ENCODE measurements at places on chromosomes 16 and 17.
A peak's percentile ranks its signal among the peaks of the same experiment; 100 is the strongest.

GRCh38 chr17:67266496-67266895 lies 21.5 kb upstream of the HELZ start:
- no peak for DNase-seq

GRCh38 chr17:67434061-67434525 lies 57.0 kb downstream of the PITPNC1 start:
- no peak for DNase-seq

DNA sequence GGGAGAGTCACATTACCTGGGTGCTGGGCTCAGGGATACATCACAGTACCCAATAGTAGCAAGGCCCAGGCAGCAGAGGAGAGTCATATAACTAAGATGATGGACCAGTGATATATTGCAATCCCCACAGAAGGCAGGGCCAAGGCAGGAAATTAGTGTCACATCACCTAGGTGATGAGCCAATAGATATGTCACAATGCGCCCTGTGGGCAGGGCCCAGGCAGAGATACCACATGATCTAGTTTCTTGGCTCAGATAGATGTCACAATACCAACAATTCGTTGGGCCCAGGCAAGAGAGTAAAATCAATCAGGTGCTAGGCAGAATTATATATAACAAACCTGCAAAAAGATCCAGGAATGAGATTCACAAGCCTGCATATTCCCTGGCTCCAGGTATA lies 2111.5 kb downstream of the TP53TG3F start:
- DNase-seq = no peak

GRCh38 chr17:65584604-65585521 lies 23.4 kb upstream of the AXIN2 start:
- no peak for DNase-seq

- no peak for DNase-seq
Observed at GRCh38 chr16:64493709-64494108, 628.2 kb downstream of the CDH11 start.

- DNase-seq = peak; percentile 56
Observed at GRCh38 chr16:67968400-67969253, at the start of gene SLC12A4. Gene SLC12A4 (minus strand): TSS chr16:67968637. CDS start chr16:67968553, 84 bp downstream.

GRCh38 chr17:74009056-74009625 lies 194.3 kb upstream of the RPL38 start:
- DNase-seq = no peak

DNA sequence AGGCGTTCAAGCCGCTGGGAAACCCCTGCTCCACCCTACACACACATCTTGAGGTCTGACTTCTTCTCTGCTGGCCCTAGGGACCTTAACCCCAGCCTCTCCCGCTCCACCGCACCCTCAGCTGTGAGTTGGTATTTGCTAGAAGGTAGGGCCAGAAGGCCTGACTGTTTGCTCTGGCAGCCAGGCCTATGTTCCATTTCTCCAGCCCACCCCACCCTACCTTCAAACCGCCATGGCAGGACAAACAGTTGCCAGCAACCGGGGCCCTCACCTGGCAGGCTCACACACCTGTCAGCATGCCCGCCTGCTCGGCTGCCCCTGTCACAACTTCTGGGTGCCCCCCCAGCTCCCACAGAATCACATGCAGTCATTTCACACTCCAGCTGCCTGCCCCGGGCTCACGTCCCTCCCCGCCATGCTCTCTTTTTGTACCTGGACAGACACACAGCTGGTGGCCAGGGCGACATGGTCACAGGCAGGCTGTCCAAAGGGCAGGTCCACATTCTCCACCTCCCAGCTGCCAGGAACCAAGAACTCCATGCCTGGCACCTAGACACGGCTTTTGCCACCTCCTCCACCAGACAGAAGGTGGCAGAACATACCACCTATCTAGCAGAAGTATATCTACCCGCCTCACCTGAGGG lies 2.6 kb upstream of the ATP2A3 start:
- no peak for DNase-seq

DNA sequence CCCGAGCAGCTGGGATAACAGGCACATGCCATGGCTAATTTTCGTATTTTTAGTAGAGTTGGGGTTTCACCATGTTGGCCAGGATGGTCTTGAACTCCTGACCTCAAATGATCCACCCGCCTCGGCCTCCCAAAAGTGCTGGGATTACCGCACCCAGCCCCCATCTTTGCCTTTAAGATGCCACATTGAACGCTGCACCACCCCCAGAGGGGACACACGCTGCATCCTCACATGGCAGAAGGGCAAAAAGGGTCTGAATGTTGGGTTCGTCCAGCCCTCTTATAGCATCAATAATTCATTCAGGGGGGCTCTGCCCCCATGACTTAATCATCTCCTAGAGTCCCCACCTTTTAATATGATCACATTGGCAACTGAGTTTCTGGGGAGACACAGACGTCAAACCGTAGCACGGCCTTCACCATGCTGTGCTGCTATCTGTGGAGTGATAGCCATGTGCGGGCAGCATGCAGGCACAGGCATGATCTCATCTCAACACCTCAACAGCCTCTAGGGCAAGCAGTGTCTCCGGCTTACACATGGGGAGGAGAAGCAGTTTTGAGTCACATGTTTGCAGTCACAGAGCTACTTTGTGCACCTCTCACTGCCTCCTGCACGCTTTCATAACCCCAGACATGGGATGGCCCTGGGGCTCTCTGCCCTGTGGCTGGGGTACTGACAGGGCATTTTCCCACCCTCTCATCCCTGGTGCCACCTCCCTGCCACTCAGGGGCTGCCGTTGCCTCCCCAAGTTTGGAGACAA lies 30.0 kb downstream of the IL21R start:
- no peak for DNase-seq

DNA sequence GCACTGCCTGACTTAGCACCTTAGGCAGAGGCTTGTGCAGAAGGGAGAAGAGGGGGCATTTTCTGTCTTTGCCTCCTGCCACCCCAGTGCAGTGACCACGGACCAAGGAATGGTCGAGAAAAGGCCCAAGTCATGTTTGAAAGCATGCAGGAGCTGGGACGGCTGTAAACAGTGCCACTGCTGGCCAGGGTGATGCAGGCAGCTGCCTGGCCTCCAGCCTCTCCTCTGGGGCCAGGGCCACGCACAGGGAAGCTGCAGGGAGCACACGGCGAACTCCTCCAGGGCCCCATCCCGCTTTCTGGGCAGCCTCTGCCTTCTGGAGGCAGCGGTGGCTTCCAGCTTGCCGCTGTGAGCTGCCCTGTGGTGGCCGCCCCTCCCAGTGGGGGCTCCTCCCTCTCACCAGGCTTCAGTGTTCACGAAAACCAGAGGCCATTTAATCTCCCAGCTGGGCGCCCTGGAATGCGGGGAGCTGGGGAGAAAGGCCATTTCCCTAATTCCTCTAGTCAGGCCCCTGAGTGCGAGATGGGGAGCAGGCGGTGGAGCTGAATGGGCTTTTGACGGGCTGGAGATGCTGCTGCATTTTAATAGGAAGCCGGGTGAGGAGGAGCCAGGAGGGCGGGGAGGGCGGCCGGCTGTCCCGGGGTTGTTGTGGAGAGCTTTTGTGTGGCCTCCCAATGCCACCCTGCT lies 28.7 kb upstream of the DNAI2 start:
- DNase-seq = peak; percentile 62

- DNase-seq = no peak
Observed at GRCh38 chr16:75312875-75313274, 61.5 kb upstream of the BCAR1 start.

- DNase-seq = no peak
Observed at GRCh38 chr16:59686405-59686804, 952.3 kb upstream of the GOT2 start.

- DNase-seq = no peak
Observed at GRCh38 chr17:81246679-81247338, 7.7 kb downstream of the NDUFAF8 start.
